ENCODE measurements at places on chromosomes 3 and 15.

- peak; percentile 28 for DNase-seq
These were observed 122.2 kb upstream of the DCBLD2 start for GRCh38 chr3:99023590-99024192.

GRCh38 chr3:37338500-37338899, 164.1 kb upstream of the LRRFIP2 start:
- DNase-seq: no peak

DNA sequence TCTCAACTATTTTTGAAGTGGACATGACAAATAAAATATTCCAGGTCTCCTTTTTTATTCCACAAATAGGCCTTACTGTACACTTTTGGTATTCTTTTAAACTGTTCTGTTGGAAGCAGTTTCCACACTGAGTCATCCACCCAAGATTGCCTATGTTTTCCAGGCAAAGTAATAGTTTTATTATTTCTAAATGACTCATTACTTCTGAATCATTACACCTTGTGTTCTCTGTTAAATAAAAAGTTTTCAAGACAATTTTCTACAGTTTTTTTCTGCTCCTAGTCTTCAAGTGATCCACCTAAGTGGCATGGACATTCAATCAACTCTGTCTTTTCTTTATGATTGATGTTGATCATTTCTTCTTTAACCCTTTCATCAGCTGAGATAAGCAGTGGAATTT, 26.5 kb downstream of the PPP2R3A start:
- peak; percentile 72 for DNase-seq

DNA sequence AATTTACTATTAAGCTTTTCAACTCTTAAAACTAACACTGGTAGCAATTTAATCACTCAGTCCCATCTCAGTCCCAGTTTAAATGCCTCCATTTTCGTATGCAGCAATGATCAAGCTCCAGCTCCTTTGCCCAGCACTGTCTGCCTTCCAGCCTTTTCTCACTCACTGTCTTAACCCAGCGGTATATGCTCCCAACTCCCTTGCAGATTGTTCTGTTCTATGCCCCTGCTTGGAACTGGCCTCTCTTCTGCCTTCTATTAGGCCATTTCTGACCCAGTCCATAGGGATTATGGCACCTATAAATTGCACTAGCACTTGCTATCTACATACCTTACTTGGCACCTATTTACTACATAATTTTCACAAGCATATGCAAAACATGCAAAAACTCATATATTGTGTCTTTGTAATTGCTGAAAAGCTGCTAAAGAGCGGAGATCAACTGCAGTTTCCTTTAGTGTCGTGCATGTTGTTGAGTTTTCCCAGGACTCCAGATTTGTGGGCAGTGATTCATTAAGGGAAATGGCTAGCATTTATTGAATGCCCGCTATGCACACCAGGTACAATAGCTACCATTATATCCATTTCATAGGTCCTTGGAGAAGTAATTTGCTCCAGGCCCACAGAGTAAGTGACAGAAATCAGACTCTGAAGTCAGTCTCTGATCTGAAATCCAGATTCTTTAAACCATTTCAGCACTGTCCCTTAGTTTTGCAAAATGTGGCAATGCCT, 24.4 kb downstream of the CRBN start:
- no peak for DNase-seq

DNA sequence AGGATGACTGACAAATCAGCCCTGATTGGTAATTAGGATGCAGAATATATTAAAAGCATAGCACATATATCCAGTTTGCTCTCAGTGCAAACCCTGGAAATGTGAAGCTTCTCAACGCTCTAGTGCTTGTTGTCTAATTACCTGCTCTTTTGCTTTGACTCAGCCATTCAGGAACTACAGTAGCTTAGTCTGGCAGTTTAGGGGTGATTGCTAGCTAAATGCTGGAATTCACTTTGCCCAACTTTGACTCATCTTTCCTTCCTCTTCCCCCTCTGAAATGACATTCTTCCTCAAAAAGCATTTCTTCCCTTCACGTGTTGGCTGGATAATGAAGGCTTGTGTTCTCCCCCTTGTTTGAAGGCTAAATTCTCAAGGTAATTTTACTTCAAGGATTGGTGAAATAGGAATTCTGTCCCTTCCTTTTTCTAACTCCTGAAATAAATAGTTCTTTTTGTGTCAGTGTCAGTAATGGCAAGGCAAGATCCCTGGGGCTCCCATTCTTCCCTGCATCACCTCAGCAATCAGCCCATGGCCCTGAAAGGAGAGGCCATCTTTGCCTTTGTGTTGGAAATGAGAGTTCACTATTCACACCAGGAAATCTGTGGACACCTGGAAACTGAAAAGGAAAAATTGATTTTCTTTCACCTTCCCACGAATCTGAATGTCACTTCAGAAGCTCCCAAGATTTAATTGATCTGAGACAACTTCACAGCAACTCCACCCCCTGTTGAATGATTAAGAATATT, 103.6 kb downstream of the ECT2 start:
- peak; percentile 62 for DNase-seq

GRCh38 chr3:55174747-55175146, 246.9 kb upstream of the LRTM1 start:
- DNase-seq: no peak

DNA sequence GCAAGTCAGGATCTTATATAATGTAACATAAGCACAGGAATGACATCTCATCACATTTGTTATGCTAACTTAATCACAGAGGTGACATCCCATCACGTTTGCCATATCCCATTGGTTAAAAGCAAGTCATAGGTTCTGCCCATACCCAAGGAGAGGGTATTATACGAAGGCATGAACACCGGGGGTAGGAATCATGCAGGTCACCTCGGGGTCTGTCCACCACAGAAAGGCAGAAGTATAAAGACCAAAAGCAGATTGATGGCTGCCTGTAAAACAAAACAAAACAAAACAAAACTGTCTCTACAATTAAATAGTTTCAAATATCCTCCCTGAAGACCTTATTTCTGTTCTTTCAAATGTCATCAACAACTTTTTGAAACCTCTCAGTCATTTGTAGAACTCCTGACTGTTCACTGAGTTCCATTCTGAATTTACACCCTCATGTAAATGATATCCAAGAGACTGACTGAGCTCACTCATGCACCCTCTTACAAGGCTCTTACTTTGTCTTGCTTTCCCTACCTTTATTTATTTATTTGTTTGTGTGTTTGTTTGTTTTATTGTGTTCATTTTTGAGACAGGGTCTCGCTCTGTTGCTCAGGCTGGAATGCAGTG, 22.7 kb upstream of the ZNF639 start:
- DNase-seq: no peak
